Thyroid gland (tissue), 4 donors: ENCODE measurements at places on chromosomes 16 and 17. TPM values are rescaled to one million over a fixed set of nuclear protein-coding genes. Genes with fewer than 3 reads are reported as not detected.

GRCh38 chr16:21952040-21952792 is 945 bp upstream of the UQCRC2 start:
- DNase-seq: peak; percentile 75
- H3K4me1 ChIP-seq: peaks cover 19% of the 10 kb centered on the region
- peak overlapping the region; percentile 99 for H3K27ac ChIP-seq
- peak overlapping the region; percentile 76 for H3K4me3 ChIP-seq
- peaks cover 3% of the 10 kb centered on the region for H3K36me3 ChIP-seq

GRCh38 chr17:5254903-5255521 is 20.4 kb upstream of the SCIMP start:
- no peak for DNase-seq
- H3K27ac ChIP-seq: no peak overlapping the region
- no peak overlapping the region for H3K4me3 ChIP-seq
- no peaks in the 10 kb centered on the region for H3K36me3 ChIP-seq

DNA sequence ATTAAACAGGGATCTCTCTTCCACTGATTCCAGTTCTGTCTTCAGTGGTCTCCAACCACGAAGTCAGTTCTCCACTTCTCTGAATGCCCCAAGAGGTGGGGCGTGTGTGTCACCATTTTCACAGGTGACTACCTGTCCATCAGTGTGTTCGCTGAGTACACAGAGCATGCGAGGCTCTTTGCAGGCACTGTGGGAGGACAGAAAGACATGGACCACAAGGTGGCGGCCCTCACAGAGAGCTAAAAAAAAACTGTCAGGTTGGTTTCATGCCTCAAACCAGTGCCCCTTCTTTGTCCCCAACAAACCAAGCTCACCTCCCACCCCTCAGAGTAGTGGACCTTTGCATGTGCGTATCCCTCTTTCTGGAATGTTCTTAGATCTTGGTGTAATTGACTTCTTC is 13.8 kb downstream of the EMP2 start:
- H3K36me3 ChIP-seq: no peaks in the 10 kb centered on the region
- H3K4me1 ChIP-seq: no peaks in the 10 kb centered on the region
- no peak overlapping the region for H3K4me3 ChIP-seq
- H3K27ac ChIP-seq: no peak overlapping the region
- DNase-seq: no peak
- H3K27me3 ChIP-seq: no peaks in the 10 kb centered on the region

- H3K36me3 ChIP-seq: no peaks in the 10 kb centered on the region
- peak; percentile 56 for DNase-seq
- H3K27me3 ChIP-seq: no peaks in the 10 kb centered on the region
- peak overlapping the region; percentile 42 for H3K4me3 ChIP-seq
Measured at GRCh38 chr16:67481561-67482232, 740 bp upstream of the ATP6V0D1 start.

DNA sequence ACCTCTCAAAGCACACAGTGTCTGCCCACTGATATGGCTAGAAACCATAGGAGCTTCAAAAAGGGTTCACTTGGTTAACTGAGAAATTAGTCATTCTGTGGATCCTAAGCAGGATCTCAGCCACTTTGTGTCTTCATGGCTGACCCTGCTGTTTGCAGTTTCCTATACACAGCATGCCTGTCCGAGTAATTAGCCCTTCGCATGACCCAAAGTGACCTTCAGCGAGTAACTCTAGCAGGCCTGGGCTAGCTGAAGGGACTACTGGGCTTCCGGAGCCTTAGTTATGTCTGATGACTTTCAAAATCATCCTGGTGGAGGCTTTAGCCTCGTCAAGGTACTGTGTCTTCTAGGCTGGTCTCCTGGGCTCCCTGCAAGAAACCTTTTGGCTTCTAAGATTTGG is 28.9 kb upstream of the FBXW10B start:
- no peak for DNase-seq
- no peaks in the 10 kb centered on the region for H3K36me3 ChIP-seq
- no peaks in the 10 kb centered on the region for H3K27me3 ChIP-seq
- peak overlapping the region; percentile 93 for H3K27ac ChIP-seq
- peak overlapping the region; percentile 2 for H3K4me3 ChIP-seq

GRCh38 chr17:48748718-48749566 is 20.4 kb upstream of the HOXB13 start:
- no peaks in the 10 kb centered on the region for H3K4me1 ChIP-seq
- H3K36me3 ChIP-seq: no peaks in the 10 kb centered on the region
- peaks cover 82% of the 10 kb centered on the region for H3K27me3 ChIP-seq
- H3K27ac ChIP-seq: no peak overlapping the region
- H3K4me3 ChIP-seq: no peak overlapping the region

- H3K4me1 ChIP-seq: peaks cover 11% of the 10 kb centered on the region
- peaks cover 23% of the 10 kb centered on the region for H3K36me3 ChIP-seq
- H3K27me3 ChIP-seq: no peaks in the 10 kb centered on the region
Measured at GRCh38 chr16:3655030-3655395, 522 bp downstream of the DNASE1 start.

DNA sequence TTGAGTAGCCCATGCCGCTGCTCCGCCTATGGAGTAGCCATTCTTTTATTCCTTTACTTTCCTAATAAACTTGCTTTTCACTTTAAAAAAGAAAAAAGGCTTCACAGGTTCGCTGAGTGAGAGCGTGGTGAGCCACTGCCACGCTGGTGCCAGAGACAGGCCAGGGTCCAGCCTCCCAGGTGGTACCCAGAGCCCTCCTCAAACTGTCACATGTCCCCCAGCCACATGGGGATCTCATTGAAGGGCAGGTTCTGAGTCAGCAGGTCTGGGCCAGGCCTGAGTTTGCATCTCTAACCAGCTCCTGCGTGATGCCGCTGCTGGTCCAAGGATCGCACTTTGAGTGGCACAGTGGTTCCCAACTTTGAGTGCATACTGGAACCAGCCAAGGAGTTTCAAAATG is 36.2 kb downstream of the RBFOX3 start:
- no peaks in the 10 kb centered on the region for H3K27me3 ChIP-seq
- no peaks in the 10 kb centered on the region for H3K36me3 ChIP-seq
- H3K4me3 ChIP-seq: no peak overlapping the region
- no peak for DNase-seq
- no peak overlapping the region for H3K27ac ChIP-seq
- no peaks in the 10 kb centered on the region for H3K4me1 ChIP-seq

GRCh38 chr17:75416006-75416405 is 10.5 kb upstream of the GRB2 start:
- no peak overlapping the region for H3K4me3 ChIP-seq
- no peaks in the 10 kb centered on the region for H3K4me1 ChIP-seq
- H3K27ac ChIP-seq: no peak overlapping the region
- no peaks in the 10 kb centered on the region for H3K36me3 ChIP-seq
- no peaks in the 10 kb centered on the region for H3K27me3 ChIP-seq

DNA sequence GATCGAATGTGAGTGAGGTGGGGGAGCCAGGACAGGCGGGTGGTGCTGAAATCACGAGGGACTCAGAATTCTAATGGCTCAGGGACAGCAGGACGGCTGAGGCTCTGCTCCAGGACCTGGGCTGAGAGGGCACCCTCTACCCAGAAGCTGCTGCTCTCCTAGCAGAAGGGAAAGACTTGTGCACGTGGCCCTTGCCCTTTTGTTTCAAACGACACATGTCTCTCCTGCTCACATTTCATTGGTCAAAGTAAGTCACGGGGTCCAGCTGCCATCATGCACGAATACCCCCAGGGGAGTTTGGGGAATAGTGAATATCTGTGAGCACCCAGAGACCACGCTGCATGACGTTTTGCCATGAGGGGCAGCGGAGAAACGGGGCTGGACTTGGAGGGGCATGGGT is 73.2 kb downstream of the RTN4RL1 start:
- H3K36me3 ChIP-seq: no peaks in the 10 kb centered on the region
- no peaks in the 10 kb centered on the region for H3K4me1 ChIP-seq
- DNase-seq: no peak
- no peak overlapping the region for H3K27ac ChIP-seq
- no peaks in the 10 kb centered on the region for H3K27me3 ChIP-seq

DNA sequence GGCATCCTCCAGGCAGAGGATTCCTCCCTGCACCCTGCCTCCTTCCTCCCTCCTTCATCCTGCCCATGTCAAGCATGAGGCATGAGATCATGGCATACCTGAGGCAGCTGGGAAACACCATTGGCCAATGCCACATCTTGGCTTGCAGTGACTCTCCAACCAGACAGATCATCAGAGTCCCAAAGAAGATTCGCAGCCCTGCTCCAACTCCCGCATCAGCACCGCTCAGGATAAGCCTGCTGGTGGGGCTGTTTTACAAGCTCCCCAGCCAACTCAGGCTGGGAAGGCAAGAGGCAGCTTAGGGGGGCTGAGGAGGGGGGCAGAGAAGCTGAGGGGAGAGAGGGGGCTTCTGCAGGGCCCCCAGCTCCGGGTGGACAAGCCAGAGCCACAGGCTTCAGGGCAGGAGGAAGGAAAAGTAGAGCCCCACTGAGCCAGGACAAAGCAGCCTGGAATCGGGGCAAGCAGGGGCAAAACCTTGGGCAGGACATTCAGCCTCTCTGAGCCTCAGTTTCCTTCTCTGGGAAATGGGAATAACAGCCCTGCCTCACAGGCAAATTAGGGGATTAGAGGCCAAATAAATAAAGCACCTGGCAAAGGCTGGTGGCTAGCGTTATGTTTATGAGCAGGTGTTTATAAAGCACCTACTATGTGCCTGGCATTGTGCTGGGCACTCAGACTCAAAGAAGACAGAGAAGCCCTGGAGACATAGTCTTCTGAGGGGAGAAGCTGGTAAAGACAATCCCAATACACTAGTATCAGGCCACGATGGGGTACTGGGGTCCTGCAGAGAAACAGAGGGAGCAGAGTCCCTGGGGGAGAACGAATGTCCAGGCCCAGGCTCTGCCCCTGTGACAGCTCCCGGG is 88.1 kb downstream of the GOSR1 start:
- H3K4me3 ChIP-seq: no peak overlapping the region
- no peak overlapping the region for H3K27ac ChIP-seq
- DNase-seq: no peak
- no peaks in the 10 kb centered on the region for H3K4me1 ChIP-seq

DNA sequence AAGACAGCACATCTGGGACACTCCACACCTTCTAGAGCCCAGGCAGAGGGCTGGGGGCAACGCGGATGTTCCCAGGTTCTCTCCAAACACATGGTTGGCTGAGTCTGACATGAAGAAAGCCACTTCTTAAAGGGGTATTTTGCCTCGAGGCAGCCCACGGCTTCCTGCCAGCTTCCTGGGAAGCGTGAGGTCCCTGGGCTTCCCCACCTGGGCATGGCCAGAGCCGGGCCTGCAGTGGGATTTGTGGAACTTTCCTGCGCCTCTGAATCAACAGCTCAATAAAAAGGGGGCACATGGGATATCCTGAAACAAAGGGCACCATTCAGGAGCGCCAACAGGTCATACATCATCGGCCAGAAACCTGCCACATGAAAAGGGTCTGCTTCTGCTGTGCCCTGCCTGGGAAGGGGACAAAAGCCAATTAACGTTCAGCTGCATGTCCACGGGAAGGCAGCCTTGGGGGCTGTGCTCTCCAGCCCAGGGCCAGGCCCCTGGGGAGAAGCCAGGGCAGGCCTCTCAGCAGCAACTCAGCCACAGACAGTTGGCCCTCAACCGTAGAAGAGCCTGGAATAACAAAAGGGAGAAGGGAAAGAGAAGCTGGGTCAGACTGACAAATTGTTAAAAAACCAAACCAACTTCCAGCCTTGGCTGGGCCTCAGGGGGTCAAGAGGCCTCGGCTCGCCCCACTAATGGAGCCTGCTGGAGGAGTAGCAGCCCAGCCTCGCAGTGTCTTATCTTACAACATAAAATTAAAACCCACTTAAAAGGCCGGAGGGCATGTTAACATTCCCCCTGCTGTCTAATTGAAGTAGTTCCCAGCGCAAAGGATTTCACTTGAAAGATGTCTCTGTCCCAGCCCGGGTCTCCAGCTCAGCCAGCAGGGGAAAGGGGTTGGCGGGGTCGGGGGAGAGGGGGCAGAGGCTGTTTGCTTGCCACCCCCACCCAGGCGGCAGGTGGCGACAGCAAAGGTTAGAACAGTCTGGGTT is 34.2 kb downstream of the TBX4 start:
- no peak overlapping the region for H3K27ac ChIP-seq
- no peaks in the 10 kb centered on the region for H3K27me3 ChIP-seq
- H3K36me3 ChIP-seq: no peaks in the 10 kb centered on the region
- H3K4me3 ChIP-seq: no peak overlapping the region

DNA sequence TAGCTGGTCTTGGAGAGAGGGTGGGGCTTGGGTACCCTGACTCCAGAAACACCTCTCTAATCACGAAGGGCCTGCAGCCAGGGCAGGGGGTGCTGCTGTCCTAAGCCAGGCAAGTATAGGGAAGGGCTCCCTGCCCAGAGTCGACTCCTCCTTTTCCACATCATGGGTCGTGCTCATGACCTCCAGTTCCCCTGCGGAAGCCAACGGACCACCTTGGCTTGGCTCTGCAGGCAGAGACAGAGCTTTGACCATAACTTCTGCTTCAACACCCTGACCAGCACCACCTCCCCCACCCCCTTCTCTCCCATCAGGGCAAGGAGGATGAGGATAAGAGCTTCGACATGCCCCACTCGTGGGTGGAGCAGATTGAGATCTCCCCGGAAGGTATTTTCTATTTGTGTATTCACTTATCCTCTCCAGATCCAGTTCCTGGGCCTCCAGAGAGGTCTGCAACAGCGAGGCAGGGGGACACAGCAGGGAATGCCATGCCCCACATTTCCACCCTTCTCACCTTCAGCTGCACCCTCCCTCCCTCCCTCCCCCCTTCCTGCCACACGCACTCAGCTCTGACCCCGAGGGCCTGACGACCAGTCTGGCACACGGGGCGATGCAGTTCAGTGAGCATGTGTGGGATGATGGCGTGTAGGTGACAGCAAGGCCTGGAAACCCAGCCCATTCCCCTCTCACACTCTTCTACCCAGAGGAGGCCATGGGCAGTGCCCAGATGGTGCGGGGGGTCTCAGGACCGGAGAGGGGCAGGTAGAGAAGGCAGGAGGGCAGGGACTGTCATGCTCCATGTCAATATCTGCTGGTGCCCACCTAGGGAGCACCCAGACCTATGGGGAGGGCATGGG is 14.0 kb upstream of the KATNB1 start:
- H3K27me3 ChIP-seq: no peaks in the 10 kb centered on the region
- H3K27ac ChIP-seq: no peak overlapping the region
- no peak overlapping the region for H3K4me3 ChIP-seq
- no peak for DNase-seq

The TMIGD1 gene
- not detected for total RNA-seq

The TBC1D3H gene
- total RNA-seq: not detected

The TP53TG3D gene
- not detected for total RNA-seq

The LRRC75A gene
- 4.0 TPM for total RNA-seq

The CDRT15L2 gene
- total RNA-seq: not detected
